ENCODE measurements at places on chromosomes 6 and 20. TPM values are rescaled to one million over a fixed set of nuclear protein-coding genes. Genes with fewer than 3 reads are reported as not detected.

Gene CLIC5
- 3.8 TPM for total RNA-seq

Gene MTFR2
- 26.1 TPM for total RNA-seq

Gene SIRPD
- not detected for total RNA-seq

Gene CDSN
- total RNA-seq: not detected

Gene ADGRG6
- total RNA-seq: not detected

Gene RSPH9
- not detected for total RNA-seq

Gene CDK5RAP1
- 59.6 TPM for total RNA-seq

Gene NT5E
- not detected for total RNA-seq

Gene ZNF311
- total RNA-seq: 0.28 TPM

Gene WFDC2
- total RNA-seq: not detected

Gene TMEM244
- not detected for total RNA-seq

Gene HLA-DRB5
- 15.9 TPM for total RNA-seq

Gene TFAP2D
- not detected for total RNA-seq

Gene ILRUN
- total RNA-seq: 68.1 TPM

Gene KHDC1L
- total RNA-seq: 0.50 TPM

Gene FLOT1
- total RNA-seq: 219 TPM

Gene MAS1
- total RNA-seq: not detected

Gene CCR6
- 0.17 TPM for total RNA-seq

Gene PTPN1
- 105 TPM for total RNA-seq

Gene RIPOR3
- not detected for total RNA-seq

Gene NKX2-2
- not detected for total RNA-seq

Gene GDAP1L1
- total RNA-seq: not detected

Gene LY6G5C
- 5.4 TPM for total RNA-seq

Gene TRIM10
- not detected for total RNA-seq

All from natural killer cell treated with Interleukin-12 subunit alpha and Interleukin-12 subunit beta and Interleukin-15 and Interleukin-18, amount 100 ng/mL, for 72 hours (primary cell).